Stimulated activated CD4-positive, alpha-beta T cell treated with anti-CD3 and anti-CD28 coated beads, Interleukin-2, amount 100 ng/mL, for 24 hours (primary cell): ENCODE measurements at places on chromosomes 2 and 18.

DNA sequence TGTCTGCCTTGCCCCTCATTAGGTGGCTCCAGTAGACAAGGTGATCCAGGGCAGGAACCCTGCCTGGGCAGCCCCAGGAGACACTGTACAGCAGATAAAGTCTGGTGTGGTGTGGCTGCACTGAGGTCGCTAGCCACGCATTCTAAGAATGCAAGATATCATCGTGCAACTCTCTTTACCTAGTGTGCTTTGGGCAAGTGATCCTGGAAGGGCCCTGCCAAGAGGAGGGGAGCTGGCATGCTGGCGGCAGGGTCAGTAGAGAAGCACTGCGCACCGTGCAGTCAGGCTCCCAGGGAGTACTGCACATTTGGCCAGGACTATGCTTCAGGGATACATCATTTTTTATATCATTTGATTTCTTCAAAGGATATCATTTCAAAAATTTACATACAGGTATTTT lies 195.3 kb upstream of the SMAD2 start:
- no peak for DNase-seq

DNA sequence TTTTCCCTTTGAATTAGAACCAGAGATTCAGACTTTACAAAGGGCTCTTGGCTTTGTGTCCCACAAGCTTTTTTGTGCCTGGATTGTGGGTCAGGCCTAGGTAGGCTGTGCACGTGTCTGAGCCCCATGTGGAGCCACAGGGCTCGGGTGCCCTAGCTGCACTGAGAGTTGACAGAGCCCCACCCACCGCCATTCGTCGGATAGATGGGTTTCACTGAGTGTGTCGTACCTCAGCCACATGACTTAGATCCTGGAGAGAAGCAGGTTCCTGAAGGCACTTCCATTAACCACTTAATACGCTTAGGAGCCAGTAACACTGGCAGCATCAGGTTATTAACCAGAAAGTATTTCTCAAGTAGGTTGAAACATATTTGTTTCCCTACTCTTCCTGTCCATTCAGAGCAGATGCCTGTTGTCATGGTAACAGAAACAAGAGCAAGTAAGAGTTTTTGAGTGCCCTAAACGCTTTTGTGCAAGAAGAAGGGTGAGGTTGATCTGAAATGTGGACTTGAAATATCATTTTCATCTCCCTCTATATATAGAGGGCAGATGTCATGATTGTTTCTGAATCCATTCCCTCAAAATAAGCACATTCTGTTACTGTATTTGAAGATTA lies 30.0 kb downstream of the ADCYAP1 start:
- DNase-seq: no peak

GRCh38 chr2:236536727-236537398 lies 32.8 kb upstream of the ACKR3 start:
- DNase-seq: peak; percentile 54

DNA sequence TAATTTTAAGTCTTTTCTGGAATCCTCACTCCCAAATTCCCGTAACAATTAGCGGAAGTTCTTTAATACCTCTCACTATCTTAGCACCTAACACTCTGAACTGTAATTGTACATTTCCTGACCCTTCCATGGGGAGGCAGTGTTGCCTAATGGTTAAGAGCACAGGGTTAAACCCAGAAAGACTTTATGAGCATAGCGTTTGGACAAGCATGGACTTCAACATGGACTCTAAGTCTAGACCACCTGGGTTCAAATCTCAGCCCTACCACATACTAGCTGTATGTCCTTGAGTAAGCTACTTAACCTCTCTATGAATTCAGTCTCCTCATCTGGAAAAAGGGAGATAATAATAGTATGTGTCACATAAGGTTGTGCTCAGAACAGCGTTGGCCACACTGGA lies 13.0 kb downstream of the ANTXR1 start:
- no peak for DNase-seq

DNA sequence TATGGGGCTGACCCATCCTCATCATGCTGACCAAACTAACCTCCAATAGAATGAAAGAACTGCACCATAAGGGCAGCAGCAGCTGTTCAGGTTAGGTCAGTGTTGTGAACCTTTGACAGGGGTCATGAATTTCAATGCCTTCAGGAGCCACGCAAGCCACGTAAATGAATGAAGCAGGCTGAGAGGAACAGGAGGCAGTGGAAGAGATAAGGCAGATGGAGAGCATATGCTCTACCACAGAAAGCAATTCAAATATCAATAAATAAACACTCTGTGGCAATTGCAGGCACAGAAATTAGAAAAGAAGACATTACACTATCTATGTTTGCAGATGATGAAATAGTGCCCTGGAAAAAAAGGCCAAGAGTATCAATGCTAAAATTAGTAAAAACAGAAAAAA lies 56.3 kb downstream of the SCG2 start:
- no peak for DNase-seq

- no peak for DNase-seq
Measured at GRCh38 chr18:63237881-63238692, 81.5 kb downstream of the BCL2 start.
